ENCODE measurements at places on chromosomes 6 and 20.

- DNase-seq = no peak
Measured at GRCh38 chr6:139981768-139982181, 607.3 kb upstream of the CITED2 start.

DNA sequence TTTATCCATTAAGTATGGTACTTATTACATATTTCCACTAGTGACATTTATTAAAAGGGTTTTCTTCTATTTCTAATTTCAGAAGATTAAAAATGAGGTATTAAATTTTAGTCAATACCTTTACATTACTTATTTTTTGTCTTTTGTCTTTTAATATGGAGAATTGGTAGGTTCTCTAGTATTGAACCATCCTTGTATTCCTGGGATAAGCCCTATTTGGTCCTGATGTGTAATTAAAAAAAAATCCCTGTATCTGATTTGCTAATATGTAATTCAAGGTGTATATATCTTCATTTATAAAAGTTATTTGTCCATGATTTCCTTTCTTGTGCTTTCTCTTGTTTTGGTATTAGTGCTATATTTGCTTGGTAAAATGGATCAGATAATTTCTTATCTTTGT, 153.7 kb downstream of the TRMT11 start:
- DNase-seq = no peak

- DNase-seq = no peak
Measured at GRCh38 chr6:110618591-110619267, 142.3 kb upstream of the SLC22A16 start.

GRCh38 chr6:446418-447366, 55.1 kb downstream of the IRF4 start:
- DNase-seq = no peak

- no peak for DNase-seq
Measured at GRCh38 chr6:158655569-158656450, 6.0 kb downstream of the SYTL3 start.

GRCh38 chr6:46733341-46733801, 1.8 kb downstream of the PLA2G7 start:
- no peak for DNase-seq

DNA sequence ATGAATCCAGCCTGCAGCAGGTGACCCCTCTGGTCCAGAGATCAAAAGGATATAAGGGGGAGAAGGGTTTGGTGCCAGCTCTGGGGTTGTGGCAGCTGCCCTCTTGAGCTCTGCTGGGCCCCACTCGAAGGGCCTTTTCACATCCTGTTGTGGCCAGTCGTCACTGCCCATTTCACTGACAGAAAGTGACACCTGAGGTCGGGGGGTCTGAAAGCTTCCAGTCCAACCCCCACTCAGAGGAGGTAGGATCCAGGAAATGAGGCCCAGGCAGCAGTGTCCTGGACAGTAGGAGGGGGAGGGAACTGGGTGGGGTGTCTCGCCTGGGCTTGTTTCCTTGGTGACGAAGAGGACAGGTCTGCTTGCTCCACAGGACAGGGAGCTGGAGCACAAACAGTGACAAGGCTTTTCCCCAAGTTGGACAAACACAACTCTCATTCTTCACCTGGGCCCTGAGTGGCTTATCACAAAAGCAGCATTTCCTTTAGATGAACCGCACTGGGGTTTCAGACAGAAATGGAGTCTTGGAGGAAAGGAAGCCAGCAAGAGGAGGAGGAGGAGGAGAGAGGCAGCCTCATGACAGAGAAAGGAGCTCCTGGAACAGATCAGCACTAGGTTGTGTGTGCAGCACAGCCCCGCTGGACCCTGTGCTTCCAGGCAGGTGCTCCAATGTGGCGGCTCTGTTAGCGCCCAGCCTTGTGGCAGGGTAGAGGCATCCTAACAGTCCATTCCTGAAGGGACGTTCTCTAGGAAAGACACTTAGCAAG, 11.0 kb downstream of the FRS3 start:
- DNase-seq = no peak

DNA sequence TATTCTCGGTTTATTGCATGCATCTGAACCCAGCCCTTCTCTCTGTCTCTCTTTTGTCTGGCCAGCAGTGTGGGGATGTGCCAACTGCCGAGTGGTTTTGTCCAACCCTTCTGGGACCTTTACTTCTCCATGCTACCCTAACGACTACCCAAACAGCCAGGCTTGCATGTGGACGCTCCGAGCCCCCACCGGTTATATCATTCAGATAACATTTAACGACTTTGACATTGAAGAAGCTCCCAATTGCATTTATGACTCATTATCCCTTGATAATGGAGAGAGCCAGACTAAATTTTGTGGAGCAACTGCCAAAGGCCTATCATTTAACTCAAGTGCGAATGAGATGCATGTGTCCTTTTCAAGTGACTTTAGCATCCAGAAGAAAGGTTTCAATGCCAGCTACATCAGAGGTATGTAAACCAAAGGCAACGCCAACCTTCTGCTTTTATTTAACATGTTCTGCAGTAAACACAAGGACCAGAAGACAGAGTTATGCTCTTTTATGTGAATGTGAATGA, 65.8 kb downstream of the ADGRG6 start:
- no peak for DNase-seq

DNA sequence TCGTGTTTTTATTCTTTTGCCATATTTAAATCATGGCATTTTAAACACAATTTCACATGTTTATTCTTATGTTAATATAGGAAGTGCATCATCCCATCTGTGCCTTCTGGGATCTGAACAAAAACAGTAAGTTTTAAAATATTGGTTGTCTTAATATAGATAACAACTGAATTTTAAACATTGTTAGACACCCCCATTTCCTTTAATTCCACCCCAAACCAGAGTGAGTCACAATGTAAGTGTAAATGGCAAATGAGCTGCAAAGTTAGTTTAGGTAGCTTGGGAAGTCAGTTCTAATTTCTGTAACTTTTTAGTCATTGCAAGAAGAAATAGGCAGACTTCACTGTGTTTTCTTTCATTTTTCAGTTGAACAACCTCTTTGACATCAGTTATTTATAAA, 108.0 kb downstream of the ADGRG6 start:
- no peak for DNase-seq

DNA sequence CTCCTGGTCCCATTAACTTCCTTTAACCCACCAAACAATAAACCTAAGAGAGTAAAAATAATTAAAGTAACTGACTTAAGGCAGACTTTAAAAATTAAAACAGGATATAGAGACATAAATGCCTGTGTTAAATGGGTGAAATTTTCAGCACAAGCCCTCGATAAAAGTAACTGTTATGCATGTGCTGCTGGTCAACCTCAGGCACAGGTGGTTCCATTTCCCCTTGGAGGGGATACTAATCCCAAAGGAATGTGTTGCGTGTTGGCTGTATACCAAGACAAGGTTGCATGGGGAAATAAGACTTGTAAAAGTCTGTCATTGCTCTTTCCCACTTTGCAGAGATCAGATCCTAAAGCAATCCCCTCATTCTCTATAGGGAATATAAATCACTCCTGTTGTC, 25.8 kb downstream of the HLA-A start:
- DNase-seq = no peak

DNA sequence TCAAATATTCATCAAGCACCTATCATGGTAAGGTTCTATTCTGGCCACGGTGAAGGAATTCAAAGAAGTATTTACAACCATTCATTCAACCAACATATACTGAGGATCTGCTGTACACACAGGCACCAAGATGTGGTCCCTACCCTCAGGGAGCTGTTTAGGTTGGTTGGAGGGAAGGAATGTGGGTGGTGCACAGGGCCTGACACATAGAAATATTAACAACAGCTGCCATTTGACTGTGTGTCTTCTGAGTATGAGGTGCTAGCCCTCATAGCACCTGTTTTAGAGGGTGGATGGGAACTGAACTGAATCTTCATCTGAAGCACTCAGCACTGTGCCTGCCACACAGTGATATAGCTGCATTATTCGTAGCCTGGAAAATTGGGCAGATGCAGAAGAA, 7.3 kb downstream of the SNPH start:
- DNase-seq = no peak

DNA sequence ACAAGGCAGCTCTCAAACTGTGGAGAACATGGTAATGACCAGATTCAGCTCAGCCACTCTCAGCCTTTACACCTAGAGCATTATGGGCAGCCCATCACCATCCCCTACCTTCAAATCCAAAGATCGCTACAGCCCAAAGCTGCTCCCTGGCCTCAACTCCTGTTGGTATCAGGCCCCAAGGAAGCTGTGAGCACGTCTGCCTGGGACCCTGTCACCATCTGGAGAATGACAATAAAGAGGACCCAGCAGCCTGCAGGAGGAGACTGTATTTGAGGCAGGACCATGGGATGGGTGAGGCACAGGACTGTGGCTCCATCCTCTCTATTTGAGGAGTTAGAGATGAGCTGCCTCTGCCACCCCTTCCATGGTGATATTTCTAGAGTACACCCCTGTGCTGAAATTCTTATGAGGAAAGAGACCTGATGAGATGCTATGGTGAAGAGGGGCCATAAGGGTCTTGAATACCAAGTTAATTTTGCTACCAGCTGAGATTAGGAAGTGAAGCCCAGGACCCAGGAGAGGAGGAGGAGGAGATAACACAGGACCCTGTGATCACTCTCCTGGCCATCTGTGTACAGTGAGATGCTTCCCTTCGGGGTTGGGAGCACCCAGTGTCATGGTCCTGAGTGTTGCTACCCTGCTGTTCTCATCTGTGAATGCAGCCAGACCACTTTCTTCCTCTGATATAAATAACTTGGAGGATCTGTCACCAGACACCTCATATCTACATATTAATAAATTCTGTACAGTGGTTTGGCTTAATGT, 19.6 kb upstream of the MICB start:
- no peak for DNase-seq

GRCh38 chr6:138013959-138014358, 93.3 kb downstream of the PERP start:
- DNase-seq = no peak

DNA sequence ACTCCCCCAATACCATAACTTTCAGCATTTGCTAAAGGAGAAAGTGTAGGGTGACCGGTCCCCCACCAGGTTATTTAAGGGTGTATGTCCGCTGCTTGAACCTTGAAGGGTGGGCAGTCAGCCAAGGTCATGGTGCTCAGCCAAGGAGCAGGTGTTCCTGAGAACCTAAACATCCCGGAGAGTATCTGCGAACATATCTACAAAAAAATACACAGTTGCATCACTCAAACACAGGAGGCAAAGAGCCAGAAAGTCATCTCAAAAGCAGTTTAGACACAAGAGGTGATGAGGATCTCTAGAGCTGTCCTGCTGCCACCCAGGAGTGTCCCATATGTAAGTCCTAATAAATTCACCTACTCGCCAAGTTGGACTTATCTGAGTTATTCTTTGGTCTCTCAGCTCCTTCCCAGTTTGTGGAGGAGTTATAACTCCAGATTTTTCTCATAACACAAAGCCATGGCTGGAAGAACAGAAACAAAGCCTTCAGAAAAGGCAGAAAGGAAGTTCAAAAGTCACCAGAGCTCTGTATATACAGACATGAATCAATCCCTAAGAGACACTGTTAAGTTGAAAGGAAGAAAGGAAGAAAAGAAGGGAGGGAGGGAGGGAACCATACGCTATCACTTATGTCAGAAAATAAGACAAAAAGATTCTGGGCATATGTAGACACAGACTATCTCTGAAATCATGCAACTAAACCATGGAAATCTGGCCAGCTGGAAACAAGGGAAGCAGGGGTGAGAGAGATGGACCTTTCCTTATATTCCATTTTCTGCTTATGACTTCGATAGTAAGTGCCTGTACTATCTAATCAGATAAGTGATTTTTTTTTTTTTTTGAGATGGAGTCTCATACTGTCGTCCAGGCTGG, 11.3 kb downstream of the MBOAT1 start:
- DNase-seq = no peak

GRCh38 chr6:34130862-34131261, 15.0 kb downstream of the GRM4 start:
- DNase-seq = no peak

- DNase-seq = no peak
Measured at GRCh38 chr6:15145821-15146220, 100.0 kb upstream of the JARID2 start.

DNA sequence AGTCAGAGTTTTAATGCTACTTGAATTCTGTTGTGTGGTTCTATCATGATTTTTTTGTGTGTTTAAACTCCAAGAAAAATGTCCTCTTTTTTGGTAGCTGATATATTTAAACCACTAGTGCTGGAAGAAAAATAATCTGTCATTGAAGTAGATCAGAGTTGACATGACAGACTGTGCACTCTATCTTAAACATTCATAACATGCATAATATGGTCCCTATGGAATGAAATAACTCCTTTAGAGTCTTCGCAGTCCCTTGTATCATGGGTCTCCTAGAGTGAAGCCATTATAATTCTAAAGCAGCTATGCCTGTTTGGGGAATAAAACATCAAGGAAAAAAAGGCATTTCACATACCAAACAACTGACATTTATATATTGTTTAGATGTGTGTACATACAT, 282.7 kb upstream of the CITED2 start:
- no peak for DNase-seq

DNA sequence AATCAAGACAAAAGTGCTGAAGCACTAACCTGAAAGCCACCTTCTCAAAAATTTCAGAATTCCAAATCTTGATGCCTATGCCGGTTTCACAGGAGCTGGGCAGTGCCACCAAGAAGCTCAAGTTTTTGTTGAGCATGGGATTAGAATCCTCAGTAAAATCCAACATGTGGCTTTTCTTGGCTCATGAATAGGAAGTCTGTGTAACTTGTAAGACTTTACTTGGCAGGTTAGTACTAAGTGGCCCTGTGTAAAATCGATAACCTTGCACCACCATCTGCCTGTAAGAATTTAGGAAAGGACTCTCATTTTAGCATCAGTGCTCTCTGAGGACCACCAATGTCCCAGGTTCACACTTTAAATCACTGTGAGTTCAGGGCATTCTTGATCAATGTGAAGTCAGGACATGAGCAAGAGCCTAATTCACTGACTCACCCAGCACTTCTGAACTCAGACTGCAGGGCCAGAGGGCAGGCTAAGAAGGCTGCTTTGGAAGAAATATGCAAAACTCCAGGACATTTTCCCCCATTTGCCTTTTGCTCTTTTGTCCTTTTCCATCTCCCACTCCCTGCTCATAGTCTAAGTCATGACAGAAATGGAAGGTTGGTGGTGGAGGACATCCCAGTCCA, 113.2 kb downstream of the EDN1 start:
- DNase-seq = no peak

GRCh38 chr6:134622382-134623173, 304.7 kb upstream of the SGK1 start:
- no peak for DNase-seq

GRCh38 chr6:130547723-130548122, 181.9 kb downstream of the TMEM200A start:
- DNase-seq = no peak

DNA sequence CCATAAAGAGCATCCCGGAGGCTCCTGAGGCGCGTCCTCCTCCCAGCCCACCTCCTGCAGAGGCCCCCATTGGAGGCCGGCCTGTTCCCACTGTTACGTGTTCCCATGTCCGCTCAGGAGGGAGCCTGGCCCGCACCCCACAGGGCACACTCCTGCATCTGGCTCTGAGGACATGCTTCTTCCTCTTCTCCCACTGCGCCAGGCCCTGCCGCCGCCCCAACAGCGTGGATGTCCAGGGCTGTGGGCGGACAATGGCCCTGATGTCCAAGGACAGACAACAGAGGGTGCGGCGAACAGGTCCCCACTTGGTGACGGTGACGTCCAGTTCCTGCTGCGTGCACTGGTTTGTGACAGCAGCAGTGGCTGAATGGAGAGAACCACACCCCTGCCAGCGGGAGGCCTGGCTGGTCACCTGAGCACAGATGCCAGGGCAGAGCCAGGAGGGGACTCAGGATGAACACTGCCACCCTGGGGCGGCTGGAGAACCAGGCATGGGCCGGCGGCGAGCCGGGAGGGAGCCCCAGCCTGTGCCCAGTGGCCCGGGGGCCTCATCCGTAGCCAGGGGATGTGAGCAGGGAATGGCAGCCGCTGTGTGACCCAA, 26.6 kb downstream of the FRMD1 start:
- no peak for DNase-seq

- no peak for DNase-seq
Measured at GRCh38 chr6:34374508-34374907, 18.0 kb downstream of the NUDT3 start.
